ENCODE measurements at places on chromosomes 3 and 15.
A peak's percentile ranks its signal among the peaks of the same experiment; 100 is the strongest.

- H3K4me3 ChIP-seq: no peak overlapping the region
- no peaks in the 10 kb centered on the region for H3K4me1 ChIP-seq
- no peaks in the 10 kb centered on the region for H3K36me3 ChIP-seq
- no peaks in the 10 kb centered on the region for H3K27me3 ChIP-seq
These were observed 249.6 kb downstream of the MBNL1 start for GRCh38 chr3:152518346-152518745.

DNA sequence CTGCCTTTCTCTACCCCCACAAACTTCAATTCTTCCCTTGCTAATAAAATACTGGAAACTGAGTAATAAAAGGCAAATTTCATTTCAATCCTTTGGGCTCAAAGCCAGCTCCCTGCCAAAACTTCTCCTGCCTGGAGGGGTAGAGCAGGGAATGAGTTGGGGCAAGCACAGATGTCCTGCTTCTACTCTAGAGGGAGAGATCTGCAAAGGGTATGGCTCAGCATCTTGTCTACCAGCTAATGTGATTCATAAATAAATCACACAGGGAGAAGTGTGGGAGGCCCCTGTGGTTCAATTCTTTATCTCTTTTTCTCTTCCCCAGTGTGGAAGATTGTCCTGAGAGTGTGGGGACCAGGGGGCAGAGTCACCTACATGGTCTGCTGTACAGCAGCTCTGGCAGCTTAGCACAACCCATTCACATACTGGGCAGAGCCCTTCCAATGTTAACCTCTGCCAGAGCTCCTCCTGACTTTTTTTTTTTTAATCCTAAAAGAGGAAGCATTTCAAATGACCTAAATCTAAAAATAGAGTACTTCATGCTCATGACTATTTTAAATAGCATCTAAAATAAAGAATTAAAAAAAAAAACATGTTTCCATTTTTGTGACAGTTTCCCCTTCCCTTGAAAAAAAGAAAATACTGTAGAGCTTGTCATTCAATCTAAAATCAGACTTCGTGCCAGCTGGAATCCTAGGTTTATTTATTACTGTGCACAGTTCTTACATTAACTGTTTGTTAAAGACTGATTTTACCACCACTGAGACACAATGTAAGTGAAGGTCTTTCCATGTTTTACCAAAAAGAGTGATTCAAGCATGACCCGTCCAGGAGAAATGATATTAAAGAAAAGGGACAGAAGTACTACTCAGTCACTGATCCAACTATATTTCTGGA, 1083.7 kb upstream of the CFAP20DC start:
- no peaks in the 10 kb centered on the region for H3K36me3 ChIP-seq
- no peaks in the 10 kb centered on the region for H3K4me1 ChIP-seq
- H3K27ac ChIP-seq: no peak overlapping the region
- no peak overlapping the region for H3K4me3 ChIP-seq

DNA sequence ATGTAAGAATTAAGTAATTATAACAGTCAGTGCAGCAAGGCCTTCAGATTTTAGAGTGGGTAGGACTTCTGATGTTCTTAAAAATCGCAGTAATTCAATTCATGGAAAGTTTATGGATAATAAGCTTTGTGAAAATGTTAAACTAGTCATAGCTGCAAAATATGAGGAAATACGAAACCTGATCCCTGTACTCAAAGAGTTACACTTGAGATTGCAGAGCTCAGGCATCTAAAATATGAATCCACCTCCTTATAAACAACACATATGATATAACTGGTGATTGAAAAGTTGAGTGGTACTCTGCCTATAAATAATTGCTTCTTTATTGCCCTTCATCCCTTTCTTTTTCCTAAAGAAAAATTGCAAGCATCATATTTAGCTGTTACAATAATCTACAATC, 473.3 kb downstream of the OTOL1 start:
- no peak overlapping the region for H3K27ac ChIP-seq
- no peak for DNase-seq
- H3K4me3 ChIP-seq: no peak overlapping the region
- no peaks in the 10 kb centered on the region for H3K36me3 ChIP-seq

DNA sequence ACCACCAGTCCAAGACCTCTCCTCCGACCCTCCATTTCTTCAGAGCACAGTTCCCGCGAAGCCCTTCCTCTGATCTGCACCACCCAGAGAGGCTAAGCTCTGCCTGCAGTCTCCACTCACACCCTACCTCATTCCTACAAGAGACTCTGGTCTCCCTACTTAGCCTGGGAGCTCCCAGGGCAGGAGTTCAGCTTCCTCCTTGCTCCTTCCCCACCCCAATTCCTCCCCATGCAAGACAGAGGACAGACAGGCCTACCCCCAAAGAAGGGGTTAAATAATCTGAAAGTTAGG, 12.6 kb upstream of the VIPR1 start:
- H3K4me1 ChIP-seq: no peaks in the 10 kb centered on the region
- no peak overlapping the region for H3K4me3 ChIP-seq
- H3K27ac ChIP-seq: no peak overlapping the region
- no peaks in the 10 kb centered on the region for H3K27me3 ChIP-seq

GRCh38 chr3:170692720-170693119, 106.8 kb upstream of the SLC7A14 start:
- H3K27ac ChIP-seq: no peak overlapping the region
- DNase-seq: no peak
- no peaks in the 10 kb centered on the region for H3K36me3 ChIP-seq

DNA sequence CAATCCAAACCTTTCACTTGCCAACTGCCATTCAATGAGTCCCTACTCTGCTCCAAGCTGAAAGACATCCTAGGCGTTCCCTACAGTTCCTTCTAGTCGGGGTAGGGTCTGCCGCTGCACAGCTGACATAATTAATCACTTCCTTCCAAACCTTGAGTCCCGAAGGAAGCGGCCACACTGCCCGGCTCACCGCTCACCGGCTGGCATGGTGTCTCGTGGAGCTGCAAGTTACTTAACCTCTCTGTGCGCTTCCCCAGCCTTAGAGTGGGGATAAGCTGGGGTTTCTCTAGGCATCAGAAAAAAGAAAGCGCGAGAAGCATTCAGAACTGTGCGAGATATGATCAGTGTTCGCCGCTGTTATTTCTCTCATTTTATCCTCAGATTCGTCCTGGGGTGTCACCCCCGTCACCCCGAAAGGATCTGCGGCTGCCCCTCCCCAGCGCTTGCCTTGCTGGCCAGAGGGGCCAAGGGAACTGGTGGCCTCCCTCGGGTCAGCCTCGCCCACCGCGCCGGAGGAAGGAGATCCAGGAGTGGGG, 748 bp downstream of the MRPS25 start:
- peaks cover 27% of the 10 kb centered on the region for H3K36me3 ChIP-seq
- H3K4me3 ChIP-seq: peak overlapping the region; percentile 96
- H3K27me3 ChIP-seq: no peaks in the 10 kb centered on the region
- peaks cover 27% of the 10 kb centered on the region for H3K4me1 ChIP-seq
- H3K27ac ChIP-seq: peak overlapping the region; percentile 97

DNA sequence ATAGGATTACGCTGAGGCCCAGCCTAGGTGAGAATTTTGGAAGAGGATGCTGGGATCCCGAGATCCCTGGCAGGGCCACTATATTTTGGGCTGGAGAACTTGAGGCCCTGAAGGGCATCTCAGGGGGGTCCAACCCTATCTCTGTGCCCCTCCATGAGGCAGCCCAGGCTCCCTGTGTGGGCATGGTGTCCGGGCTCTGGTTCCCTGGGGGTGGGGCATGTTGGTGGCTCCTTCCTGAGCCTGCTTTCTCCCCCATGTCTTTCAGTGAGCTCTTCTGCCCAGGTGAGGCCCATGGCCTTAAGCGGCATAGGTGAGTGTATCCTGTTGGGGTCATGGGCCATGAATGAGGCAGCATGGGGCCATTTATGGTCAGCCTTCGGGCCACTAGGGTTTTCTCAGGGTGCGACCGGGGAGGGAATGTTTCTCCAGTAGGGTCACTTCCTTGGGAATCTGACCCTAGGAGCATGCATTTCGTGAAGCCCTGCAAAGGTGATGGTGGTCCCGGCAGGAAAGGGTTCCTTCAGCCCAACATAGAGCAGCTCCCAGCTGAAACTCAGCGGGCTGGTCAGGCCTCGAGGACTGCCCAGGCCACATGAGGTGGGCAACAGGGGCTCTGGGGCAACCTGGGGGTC, 191.3 kb downstream of the UBE3A start:
- no peak for DNase-seq
- H3K4me3 ChIP-seq: no peak overlapping the region
- H3K27me3 ChIP-seq: no peaks in the 10 kb centered on the region
- no peaks in the 10 kb centered on the region for H3K4me1 ChIP-seq
- H3K36me3 ChIP-seq: no peaks in the 10 kb centered on the region

DNA sequence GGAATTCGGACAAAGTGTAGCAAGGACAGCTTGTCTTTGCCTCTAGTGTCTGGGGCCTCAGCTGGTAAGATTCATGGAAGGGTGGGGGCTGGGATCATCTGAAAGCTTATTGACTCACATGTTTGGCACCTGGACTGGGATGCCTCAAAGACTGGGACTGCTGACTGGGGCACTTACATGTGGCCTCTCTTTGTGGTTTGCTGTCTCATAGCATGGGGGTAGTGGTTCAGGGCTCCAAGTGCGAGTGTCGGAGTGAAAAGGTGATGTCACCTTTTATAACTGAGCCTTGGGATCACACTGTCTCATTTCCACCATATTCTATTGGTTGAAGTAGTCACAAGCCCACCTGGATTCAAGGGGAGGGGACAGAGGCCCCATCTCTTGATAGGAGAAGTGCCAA, 6.8 kb downstream of the MFSD1 start:
- no peak for DNase-seq
- no peak overlapping the region for H3K27ac ChIP-seq
- peaks cover 21% of the 10 kb centered on the region for H3K36me3 ChIP-seq

DNA sequence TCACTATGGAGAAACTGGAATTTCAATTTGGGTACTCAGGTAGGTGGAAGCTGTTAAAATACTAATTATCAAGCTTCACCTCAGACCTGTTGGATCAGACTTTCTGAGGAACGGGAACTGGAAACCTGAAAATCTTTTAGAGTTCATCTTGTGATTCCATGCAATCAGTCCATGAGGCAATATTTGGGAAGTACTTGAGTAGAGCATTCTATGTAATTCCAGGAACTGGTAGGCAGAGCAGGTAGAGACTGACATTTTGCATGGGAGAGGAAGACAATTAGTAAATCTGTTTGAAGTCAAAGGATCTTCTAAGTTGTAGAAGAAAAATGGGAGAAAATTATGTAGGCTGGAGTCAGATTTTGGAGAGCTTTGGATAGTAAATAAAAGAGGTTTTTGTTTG, 43.1 kb downstream of the FGF7 start:
- no peaks in the 10 kb centered on the region for H3K27me3 ChIP-seq
- DNase-seq: no peak
- H3K36me3 ChIP-seq: no peaks in the 10 kb centered on the region

- no peaks in the 10 kb centered on the region for H3K4me1 ChIP-seq
- H3K36me3 ChIP-seq: no peaks in the 10 kb centered on the region
- H3K27ac ChIP-seq: no peak overlapping the region
- peaks cover 8% of the 10 kb centered on the region for H3K27me3 ChIP-seq
- no peak for DNase-seq
These were observed 208.7 kb upstream of the CDIN1 start for GRCh38 chr15:36370731-36371112.

DNA sequence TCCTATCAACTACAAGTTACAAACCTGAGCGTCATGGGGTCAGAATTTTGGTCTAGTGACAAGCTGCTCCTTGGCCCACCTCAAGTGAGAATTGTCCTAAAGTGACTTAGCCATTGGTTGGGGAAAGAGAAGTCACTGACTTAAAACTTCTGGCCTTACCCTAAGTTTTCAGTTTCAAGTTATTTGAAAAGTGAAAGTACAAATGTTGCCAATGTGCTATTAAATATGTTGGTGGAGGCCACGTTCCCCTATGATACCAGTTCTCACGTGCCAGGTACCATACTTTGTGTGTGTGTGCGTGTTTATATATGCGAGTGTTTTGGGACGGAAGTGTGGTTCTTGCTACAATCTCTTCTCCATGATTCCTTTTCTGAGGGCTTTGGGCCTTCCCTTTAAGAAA, 22.6 kb upstream of the RASGRP1 start:
- H3K27me3 ChIP-seq: no peaks in the 10 kb centered on the region
- DNase-seq: no peak
- peaks cover 6% of the 10 kb centered on the region for H3K36me3 ChIP-seq
- peaks cover 29% of the 10 kb centered on the region for H3K4me1 ChIP-seq
- no peak overlapping the region for H3K4me3 ChIP-seq

DNA sequence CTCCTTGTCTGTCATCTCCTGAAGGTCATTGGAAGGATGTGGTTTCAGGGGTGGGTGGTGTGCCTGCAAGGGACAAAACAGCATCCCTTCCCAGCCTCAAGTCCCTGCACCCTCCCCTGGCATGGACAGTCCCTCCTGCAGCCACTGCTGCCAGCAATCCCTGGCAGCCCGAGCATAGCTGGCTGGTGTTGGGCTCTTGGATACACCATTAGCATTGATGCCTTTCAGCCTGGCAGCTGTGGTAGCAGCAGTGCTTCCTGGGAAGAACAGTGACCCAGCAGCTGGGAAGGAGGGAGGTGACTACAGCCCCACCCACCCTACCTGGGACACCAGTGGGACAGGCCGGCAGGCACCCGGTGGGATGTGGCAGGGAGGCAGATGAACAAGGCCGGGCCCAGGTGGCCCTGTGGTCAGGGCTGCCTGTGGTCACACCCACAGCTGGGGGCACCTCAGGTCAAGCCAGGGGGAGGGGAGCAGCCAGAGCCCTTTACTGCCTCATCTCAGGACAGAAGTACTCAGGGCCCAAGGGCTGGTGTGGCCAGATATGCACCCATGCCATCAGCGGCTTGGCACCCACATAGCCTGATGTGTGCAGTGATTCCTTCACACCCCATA, 32.9 kb upstream of the TMEM115 start:
- peaks cover 3% of the 10 kb centered on the region for H3K4me1 ChIP-seq
- no peak overlapping the region for H3K27ac ChIP-seq
- H3K36me3 ChIP-seq: no peaks in the 10 kb centered on the region
- no peak for DNase-seq

- DNase-seq: no peak
- H3K27ac ChIP-seq: no peak overlapping the region
- H3K4me3 ChIP-seq: no peak overlapping the region
- peaks cover 25% of the 10 kb centered on the region for H3K4me1 ChIP-seq
- H3K27me3 ChIP-seq: no peaks in the 10 kb centered on the region
- H3K36me3 ChIP-seq: peaks cover 2% of the 10 kb centered on the region
These were observed 13.3 kb upstream of the SH3BP5 start for GRCh38 chr3:15345608-15346137.

DNA sequence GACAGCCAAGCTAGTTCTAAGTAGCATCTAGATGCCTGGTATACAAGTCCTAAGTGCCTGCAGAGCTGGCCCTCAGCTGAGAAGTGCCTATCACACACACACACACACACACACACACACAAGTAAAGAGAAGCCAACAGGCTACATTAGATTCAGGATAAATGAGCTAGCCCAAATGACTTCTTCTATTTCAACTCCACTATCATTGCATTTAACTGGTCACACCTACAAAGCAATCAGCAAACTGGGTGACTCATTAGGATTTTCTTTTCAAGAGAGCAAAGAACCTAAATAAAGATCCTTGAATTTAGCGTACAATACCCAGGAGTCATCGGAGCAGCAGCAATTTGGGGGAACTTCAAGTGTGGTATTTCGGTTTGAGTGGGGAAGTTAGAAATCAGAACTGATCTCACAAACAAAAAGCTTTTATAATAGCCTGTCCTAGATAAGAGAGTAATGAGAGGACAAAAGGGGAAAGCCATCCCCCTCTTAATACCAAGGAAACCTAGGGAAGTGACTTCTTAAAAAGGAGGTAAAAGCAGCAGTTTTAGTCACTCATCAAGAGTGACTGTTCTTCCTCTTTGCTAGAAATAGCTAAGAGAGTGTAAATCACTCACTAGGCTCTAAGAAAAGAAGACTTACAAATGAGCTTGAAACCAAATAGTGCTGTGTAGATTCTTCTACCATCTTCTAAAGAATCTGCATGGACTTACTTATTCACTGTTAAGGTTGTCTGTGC, 112.7 kb downstream of the TNIK start:
- no peak overlapping the region for H3K4me3 ChIP-seq
- H3K4me1 ChIP-seq: peaks cover 36% of the 10 kb centered on the region

Data from activated naive CD8-positive, alpha-beta T cell treated with anti-CD3 and anti-CD28 coated beads for 36 hours (primary cell).